ENCODE measurements at places on chromosomes 2 and 18.

DNA sequence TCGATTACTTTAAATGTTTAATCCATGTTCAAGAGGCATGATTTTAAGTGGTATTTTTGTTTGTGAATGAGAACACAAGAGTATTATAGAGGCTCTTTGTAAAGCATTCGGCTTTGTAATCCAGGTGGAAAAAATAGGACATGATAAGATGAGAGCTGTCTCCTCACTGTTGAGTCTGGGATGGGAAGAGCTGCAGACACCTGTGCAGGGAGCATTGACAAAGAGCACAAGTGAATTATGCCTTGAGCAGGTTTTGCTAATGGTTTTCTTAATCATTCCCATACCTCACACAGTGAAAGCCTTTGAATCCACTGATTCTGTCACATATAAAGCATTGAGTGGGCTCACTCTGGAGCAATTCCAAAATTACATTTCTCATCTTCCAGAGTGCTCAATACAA is 9.6 kb downstream of the COL6A3 start:
- DNase-seq = no peak
- no peak overlapping the region for H3K27ac ChIP-seq

GRCh38 chr2:203796248-203797010 is 71.1 kb upstream of the CTLA4 start:
- no peak overlapping the region for H3K4me3 ChIP-seq
- no peaks in the 10 kb centered on the region for H3K4me1 ChIP-seq
- no peaks in the 10 kb centered on the region for H3K36me3 ChIP-seq
- H3K27me3 ChIP-seq = no peaks in the 10 kb centered on the region
- H3K27ac ChIP-seq = no peak overlapping the region

- no peaks in the 10 kb centered on the region for H3K27me3 ChIP-seq
- no peak overlapping the region for H3K27ac ChIP-seq
- no peaks in the 10 kb centered on the region for H3K36me3 ChIP-seq
- H3K4me1 ChIP-seq = no peaks in the 10 kb centered on the region
- no peak overlapping the region for H3K4me3 ChIP-seq
These were observed 43.9 kb upstream of the SGPP2 start for GRCh38 chr2:222380456-222380855.

DNA sequence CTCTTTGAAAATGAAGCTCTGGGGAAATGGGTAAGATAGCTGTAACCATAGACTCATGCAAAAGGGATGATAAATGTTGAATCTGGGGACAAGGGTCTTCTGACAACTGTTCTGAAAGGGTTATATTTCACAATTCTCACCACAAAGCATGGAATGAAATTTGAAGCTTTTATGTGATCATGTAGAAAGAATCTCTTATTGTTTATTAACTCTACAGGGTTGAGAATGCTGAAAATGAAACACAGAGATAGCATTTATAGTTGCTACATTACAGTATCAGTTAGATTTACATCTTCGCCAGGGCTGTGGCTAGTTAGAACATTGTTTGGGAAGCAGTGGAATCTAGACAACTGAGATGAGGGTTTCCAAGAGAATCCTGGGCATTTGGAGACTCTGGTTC is 97.4 kb upstream of the LHCGR start:
- H3K27ac ChIP-seq = no peak overlapping the region
- H3K4me3 ChIP-seq = no peak overlapping the region
- no peaks in the 10 kb centered on the region for H3K4me1 ChIP-seq

DNA sequence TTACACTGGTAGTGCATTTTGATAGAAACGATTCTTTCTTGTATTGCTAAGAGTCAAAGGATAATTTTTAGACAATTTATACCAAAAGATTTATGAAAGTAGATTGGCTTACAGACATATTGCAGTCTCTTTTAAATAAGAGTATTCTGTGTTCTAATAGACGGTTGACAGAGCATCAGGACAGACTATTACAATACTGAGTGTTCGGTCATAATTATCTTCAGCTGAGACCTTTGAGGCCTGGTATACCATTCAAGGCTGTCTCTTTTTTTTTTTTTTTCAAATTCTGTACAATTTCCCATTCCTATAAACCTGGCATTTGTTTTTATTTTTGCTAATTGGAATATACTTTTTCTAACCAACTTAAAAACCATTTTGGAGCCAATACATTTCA is 140.6 kb upstream of the NOSTRIN start:
- no peaks in the 10 kb centered on the region for H3K4me1 ChIP-seq
- DNase-seq = no peak
- H3K27me3 ChIP-seq = no peaks in the 10 kb centered on the region
- no peak overlapping the region for H3K27ac ChIP-seq

- no peak for DNase-seq
- H3K4me1 ChIP-seq = peaks cover 5% of the 10 kb centered on the region
- no peak overlapping the region for H3K4me3 ChIP-seq
- no peak overlapping the region for H3K27ac ChIP-seq
- no peaks in the 10 kb centered on the region for H3K27me3 ChIP-seq
These were observed 137.6 kb downstream of the MBD2 start for GRCh38 chr18:54086863-54087262.

DNA sequence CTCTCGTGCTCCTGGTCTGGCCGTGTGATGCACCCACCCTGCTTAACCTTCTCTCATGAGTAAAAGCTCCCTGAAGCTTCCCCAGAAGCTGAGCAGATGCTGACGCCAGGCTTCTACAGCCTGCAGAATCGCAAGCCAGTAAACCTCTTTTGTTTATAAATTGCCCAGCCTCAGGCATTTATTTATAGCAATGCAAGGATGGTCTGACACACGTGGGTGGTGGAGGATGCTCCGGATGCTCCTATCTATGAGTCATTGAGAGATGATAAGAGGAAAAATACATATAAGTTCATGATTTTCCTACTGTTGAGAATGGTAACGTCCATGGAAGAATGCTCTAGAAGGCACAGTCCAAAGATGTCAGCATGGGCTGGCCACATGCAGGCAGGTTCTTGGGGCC is 8.6 kb upstream of the ST6GAL2 start:
- H3K27me3 ChIP-seq = no peaks in the 10 kb centered on the region
- H3K4me1 ChIP-seq = no peaks in the 10 kb centered on the region
- no peaks in the 10 kb centered on the region for H3K36me3 ChIP-seq
- no peak overlapping the region for H3K4me3 ChIP-seq

GRCh38 chr2:37507051-37507410 is 162.6 kb downstream of the QPCT start:
- no peaks in the 10 kb centered on the region for H3K36me3 ChIP-seq
- no peaks in the 10 kb centered on the region for H3K27me3 ChIP-seq
- no peak overlapping the region for H3K4me3 ChIP-seq
- DNase-seq = no peak

- no peak for DNase-seq
- no peaks in the 10 kb centered on the region for H3K36me3 ChIP-seq
- H3K4me3 ChIP-seq = no peak overlapping the region
- no peak overlapping the region for H3K27ac ChIP-seq
These were observed 37.2 kb upstream of the ID2 start for GRCh38 chr2:8644605-8645175.

DNA sequence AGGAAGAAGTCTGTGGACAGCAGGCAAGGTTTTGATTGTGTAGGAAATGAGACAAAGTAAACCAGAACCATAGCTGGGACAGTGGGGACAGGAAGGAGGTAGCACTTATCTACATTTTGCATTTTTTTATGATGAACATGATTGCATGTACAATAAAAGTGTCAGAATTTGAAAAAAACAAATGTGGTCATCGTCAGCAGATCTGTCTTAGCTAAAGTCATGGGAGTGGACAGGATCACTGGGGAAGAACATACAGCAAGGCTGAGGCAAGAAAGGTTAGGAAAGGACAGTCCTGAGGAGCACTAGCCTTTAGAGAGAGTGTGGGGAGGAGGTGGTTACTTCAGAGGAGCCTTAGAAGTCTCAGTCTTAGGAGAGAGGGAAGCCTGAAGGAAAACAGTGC is 35.1 kb upstream of the SLC14A2 start:
- no peak for DNase-seq
- no peaks in the 10 kb centered on the region for H3K27me3 ChIP-seq
- no peak overlapping the region for H3K4me3 ChIP-seq
- no peaks in the 10 kb centered on the region for H3K36me3 ChIP-seq
- H3K27ac ChIP-seq = no peak overlapping the region

GRCh38 chr18:49862656-49863385 is 49.5 kb upstream of the ACAA2 start:
- no peak for DNase-seq
- no peak overlapping the region for H3K27ac ChIP-seq
- H3K27me3 ChIP-seq = no peaks in the 10 kb centered on the region
- peaks cover 6% of the 10 kb centered on the region for H3K4me1 ChIP-seq

DNA sequence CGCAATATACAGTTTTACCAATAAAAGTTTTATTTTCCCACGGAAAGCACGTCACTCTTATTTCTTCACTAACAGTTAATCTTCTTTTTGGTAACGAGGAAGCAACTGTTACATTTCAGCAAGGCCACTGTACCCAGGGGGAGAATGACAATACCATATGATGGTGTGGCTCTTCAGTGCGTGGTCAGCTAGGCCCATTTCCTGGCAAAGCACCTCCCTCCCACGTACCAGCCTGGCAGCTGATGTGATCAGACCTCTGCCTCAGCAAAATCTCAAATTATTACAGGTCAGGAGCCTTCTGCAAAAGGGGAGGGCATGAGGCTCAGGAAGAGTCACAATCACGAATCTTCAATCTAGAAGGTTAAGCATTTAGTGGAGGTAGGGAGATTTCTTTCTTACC is 55.4 kb downstream of the KLF7 start:
- no peak for DNase-seq
- H3K4me1 ChIP-seq = peaks cover 4% of the 10 kb centered on the region
- no peak overlapping the region for H3K4me3 ChIP-seq
- H3K27ac ChIP-seq = no peak overlapping the region

GRCh38 chr2:105427485-105427884 is 28.6 kb upstream of the FHL2 start:
- H3K4me3 ChIP-seq = no peak overlapping the region
- no peaks in the 10 kb centered on the region for H3K36me3 ChIP-seq
- no peak for DNase-seq

- H3K27me3 ChIP-seq = no peaks in the 10 kb centered on the region
- H3K27ac ChIP-seq = no peak overlapping the region
- no peak for DNase-seq
- H3K4me3 ChIP-seq = no peak overlapping the region
- H3K36me3 ChIP-seq = no peaks in the 10 kb centered on the region
- H3K4me1 ChIP-seq = no peaks in the 10 kb centered on the region
These were observed 48.5 kb downstream of the GAREM1 start for GRCh38 chr18:32422201-32422600.

DNA sequence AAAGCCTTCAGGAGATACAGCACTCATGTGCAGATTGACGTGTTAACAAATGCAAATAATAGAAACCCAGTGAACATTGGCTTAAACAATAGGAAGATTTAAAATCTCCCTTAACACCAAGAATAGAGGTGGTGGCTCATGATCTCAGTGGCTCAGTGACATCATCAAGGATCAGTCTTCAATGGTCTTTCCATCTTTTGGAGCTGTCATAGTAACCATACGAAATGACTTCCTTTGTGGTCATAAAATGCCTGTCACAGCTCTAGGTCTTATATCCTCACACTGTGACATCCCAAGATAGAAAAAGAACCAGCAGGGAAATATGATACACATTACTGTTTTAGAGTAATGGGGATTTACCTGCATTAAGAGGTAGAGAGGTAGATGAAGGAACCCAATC is 59.6 kb upstream of the ACKR3 start:
- H3K27ac ChIP-seq = no peak overlapping the region
- peaks cover 13% of the 10 kb centered on the region for H3K4me1 ChIP-seq

GRCh38 chr2:219416938-219417337 is 1.2 kb upstream of the DES start:
- no peak for DNase-seq
- no peak overlapping the region for H3K4me3 ChIP-seq
- H3K27me3 ChIP-seq = peaks cover 8% of the 10 kb centered on the region
- H3K36me3 ChIP-seq = no peaks in the 10 kb centered on the region

DNA sequence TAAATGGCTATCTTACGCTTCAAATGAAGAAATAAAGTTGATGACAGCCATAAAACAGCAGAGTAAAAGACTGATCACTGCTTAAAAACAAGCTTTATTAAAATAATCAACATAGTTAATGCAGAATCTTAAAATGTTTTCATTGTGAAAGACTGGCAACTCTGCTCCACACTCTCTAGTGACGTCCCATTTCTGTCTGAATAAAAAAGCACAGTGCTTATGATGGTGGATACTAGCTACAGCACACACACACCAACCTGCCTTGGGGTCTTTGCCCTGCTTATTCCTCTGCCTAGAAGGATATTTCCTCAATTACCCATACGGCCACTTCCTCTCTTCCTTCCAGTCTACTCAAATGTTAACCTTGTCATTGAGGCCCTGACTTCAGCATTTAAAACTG is 19.1 kb downstream of the C1D start:
- no peaks in the 10 kb centered on the region for H3K4me1 ChIP-seq
- no peak overlapping the region for H3K4me3 ChIP-seq
- DNase-seq = no peak
- peaks cover 20% of the 10 kb centered on the region for H3K36me3 ChIP-seq

DNA sequence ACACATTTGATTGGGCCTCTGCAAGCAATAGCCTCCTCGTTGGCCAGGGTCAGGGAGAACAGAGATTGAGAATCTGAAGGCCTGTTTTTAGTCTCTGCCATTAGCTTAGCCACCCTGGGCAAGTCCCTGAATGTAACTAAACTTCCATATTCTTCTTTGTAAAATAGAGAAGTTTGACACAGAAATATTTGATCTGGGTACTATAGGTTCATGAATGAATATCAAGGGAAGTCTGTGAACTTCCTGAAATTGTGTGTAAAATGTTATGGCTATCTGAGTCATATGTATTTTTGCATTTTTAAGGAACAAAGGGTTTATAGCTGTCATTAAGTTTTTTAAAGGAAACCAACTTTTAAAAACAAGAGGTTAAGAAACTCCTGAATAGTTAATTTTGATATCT is 23.2 kb downstream of the RND3 start:
- no peak for DNase-seq
- H3K27ac ChIP-seq = no peak overlapping the region
- H3K4me1 ChIP-seq = no peaks in the 10 kb centered on the region
- H3K36me3 ChIP-seq = no peaks in the 10 kb centered on the region
- H3K4me3 ChIP-seq = no peak overlapping the region

GRCh38 chr2:151097128-151097527 is 164.5 kb downstream of the RBM43 start:
- H3K27ac ChIP-seq = no peak overlapping the region
- no peaks in the 10 kb centered on the region for H3K4me1 ChIP-seq
- H3K4me3 ChIP-seq = no peak overlapping the region
- DNase-seq = no peak
